ENCODE measurements at places on chromosomes 2 and 18.

GRCh38 chr2:241686324-241686649 lies 328 bp downstream of the DTYMK start:
- peak overlapping the region; percentile 90 for H3K4me3 ChIP-seq
- peak overlapping the region; percentile 85 for H3K27ac ChIP-seq
- H3K36me3 ChIP-seq = peaks cover 40% of the 10 kb centered on the region
- no peak for DNase-seq
- peaks cover 24% of the 10 kb centered on the region for H3K4me1 ChIP-seq

GRCh38 chr2:135744760-135745314 lies 3.2 kb downstream of the UBXN4 start:
- H3K27ac ChIP-seq = no peak overlapping the region
- H3K27me3 ChIP-seq = no peaks in the 10 kb centered on the region
- H3K36me3 ChIP-seq = peaks cover 40% of the 10 kb centered on the region
- H3K4me3 ChIP-seq = peak overlapping the region; percentile 71
- peak; percentile 64 for DNase-seq
- peaks cover 41% of the 10 kb centered on the region for H3K4me1 ChIP-seq

- H3K4me1 ChIP-seq = peaks cover 3% of the 10 kb centered on the region
- peaks cover 25% of the 10 kb centered on the region for H3K27me3 ChIP-seq
- DNase-seq = peak; percentile 40
- H3K4me3 ChIP-seq = no peak overlapping the region
- H3K27ac ChIP-seq = no peak overlapping the region
Measured at GRCh38 chr2:178163395-178163794, 30.9 kb upstream of the OSBPL6 start.

GRCh38 chr2:37676274-37676673 lies 4.8 kb upstream of the CDC42EP3 start:
- H3K27me3 ChIP-seq = peaks cover 6% of the 10 kb centered on the region
- DNase-seq = no peak
- H3K4me1 ChIP-seq = peaks cover 10% of the 10 kb centered on the region
- no peak overlapping the region for H3K4me3 ChIP-seq
- H3K27ac ChIP-seq = no peak overlapping the region
- no peaks in the 10 kb centered on the region for H3K36me3 ChIP-seq

GRCh38 chr18:9535430-9535991 lies 60.2 kb downstream of the RALBP1 start:
- DNase-seq = no peak
- no peak overlapping the region for H3K27ac ChIP-seq
- peaks cover 36% of the 10 kb centered on the region for H3K36me3 ChIP-seq
- no peak overlapping the region for H3K4me3 ChIP-seq

DNA sequence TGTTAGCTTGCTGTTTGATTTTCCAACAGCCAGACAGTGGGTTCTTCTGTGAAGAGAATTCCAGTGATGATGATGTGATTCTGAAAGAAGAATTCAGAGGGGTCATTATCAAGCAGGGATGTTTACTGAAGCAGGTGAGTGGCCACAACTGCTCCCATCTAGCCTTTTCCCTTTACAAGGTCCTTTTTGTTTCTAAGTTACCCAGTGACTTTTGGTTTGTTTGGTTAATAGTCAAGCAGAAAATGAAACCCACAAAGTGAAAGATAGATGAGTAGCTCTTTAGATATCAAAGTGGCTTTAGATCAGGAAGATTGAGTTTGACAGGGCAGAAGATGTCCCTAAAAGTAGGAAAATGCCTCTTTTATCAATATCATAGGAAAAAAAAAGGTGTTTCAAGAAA lies 23.3 kb downstream of the PLEK start:
- no peak for DNase-seq
- peak overlapping the region; percentile 76 for H3K4me3 ChIP-seq
- H3K4me1 ChIP-seq = peaks cover 36% of the 10 kb centered on the region

DNA sequence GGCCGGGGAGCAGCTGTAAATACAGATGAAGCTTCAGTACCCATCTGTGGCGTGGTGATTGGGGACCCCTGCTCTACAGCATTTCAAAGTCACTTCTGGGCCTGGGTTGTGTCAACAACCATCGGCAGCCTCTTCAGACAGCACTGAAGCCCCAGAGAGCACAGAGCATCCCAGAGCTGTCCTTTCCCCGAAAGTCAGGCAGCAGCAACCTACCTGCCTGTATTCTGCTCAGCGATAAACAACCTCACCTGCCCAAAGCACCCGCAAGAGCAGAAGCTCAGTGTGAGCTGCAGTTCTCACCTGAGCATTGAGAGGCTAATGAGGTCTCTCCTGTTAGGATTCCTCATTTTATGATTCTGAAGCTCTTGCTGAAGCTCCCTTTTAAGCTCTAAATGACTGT lies 19.3 kb downstream of the TRABD2A start:
- H3K36me3 ChIP-seq = peaks cover 25% of the 10 kb centered on the region
- peaks cover 81% of the 10 kb centered on the region for H3K4me1 ChIP-seq
- no peaks in the 10 kb centered on the region for H3K27me3 ChIP-seq

- H3K4me1 ChIP-seq = peaks cover 3% of the 10 kb centered on the region
- no peaks in the 10 kb centered on the region for H3K27me3 ChIP-seq
- no peak overlapping the region for H3K27ac ChIP-seq
- no peaks in the 10 kb centered on the region for H3K36me3 ChIP-seq
- DNase-seq = no peak
Measured at GRCh38 chr2:40244251-40244650, 207.6 kb downstream of the SLC8A1 start.
